ENCODE measurements at places on chromosomes 2 and 18.

DNA sequence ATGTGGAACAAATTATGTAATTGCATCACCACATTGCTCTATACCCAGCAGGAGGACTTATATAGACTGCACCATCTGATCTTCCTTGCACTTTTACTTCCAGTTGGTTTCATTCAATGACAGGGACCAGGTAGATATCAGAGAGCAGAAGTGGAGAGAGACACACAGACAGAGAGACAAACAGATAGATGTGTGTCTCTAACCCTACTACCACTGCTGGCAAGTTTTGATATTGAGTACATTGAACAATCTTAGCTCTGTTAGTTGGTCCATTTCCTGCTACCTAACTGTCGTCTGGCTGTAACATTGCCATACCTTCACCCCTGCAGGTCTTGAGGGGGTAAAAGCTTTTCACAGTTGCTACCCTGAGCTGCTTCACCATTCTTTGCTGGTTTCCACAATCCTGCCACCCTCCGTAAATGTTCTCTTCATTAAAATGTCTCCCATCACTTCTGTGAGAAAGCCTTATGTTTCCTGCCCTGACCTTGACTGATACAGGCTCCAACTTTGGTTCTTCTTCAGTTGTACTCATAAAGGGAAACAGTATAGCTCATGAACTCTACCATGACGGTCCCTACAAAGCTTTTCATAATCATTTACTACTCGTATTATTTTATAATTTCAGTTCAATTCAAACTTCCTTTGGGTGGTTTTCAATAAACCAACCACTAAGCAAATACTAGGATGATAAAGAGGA is 62.3 kb upstream of the ITGA4 start:
- DNase-seq: no peak

DNA sequence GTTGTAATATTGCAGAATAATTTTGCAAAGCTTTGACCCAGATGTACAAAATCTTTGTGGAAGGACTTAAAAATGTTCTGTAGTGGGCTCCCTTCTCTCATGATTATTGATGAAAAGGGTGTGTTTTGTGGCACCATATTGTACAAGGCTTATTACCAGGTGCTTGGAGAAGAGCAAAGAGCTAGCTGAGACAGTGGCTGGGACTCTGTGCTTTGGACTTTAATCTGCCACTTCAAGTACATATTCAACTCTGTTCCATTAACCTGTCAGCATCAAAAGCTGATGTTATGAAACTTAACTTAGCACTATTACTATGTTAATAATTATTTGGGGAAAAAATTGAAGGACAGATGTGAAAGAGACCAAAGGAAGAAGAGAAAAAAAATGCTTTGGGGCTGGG is 31.0 kb downstream of the CCDC195 start:
- DNase-seq: no peak

DNA sequence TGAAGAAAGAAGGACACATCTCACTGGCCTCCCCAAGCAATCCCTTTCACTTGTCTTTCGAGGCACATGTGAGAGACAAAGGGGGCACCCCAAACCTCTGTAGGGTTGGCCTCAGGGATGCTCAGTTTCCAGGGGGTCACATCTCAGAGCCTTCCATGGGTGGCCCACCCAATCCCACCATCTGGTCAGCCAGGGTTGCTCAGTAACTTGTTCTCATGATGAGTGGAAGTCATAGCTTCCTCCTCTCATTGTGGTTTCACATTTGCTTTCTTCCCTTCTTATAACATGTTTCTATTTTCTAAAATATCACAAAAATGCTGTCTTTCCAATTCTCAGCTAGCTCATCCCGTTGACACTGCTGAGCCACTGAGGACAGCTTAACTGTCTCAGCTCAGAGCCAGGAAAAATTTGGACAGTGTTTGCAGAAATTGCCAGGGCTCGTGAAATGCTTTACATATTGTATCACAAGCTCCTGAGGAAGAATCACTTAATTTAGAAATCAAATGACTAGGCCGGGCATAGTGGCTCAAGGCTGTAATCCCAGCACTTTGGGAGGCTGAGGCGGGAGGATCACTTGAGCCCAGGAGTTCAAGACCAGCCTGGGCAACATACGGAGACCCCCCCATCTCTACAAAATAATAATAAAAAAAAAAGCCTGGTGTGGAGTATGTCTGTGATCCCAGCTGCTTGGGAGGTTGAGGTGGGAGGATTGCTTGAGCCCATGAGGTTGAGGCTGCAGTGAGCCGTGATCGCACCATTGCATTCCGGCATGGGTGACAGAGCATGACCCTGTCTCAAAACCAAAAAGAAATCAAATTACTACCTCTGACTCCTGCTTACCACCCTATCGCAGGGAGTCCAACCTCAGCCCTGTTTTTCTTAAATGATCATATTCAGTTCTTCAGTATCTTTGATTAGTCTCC is 129.3 kb downstream of the PRKCE start:
- DNase-seq: no peak

DNA sequence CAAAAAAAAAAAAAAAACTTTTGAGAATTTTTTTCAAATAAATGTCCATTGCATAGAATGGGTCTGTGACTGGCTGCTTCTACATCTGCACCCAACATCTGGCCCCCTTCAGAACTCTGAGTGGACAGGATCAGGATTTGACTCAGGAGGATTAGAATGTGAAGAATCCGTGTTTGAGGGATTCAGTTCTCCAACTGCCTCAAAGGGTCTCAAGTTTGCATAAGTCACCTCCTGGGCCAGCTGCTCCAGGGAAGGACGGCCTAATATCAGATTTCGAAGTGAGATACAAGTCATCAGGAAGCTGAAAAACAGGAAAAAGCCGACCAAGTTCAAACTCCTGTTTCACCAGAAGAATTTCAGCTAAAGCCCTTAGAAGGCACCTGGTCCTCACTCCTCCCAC is 10.9 kb downstream of the MAT2A start:
- no peak for DNase-seq

Data from renal cortical epithelial cell (primary cell).